ENCODE measurements at places on chromosomes 3 and 15. TPM values are rescaled to one million over a fixed set of nuclear protein-coding genes. Genes with fewer than 3 reads are reported as not detected.
A peak's percentile ranks its signal among the peaks of the same experiment; 100 is the strongest.

The GOLGA6L7 gene
- total RNA-seq: not detected

DNA sequence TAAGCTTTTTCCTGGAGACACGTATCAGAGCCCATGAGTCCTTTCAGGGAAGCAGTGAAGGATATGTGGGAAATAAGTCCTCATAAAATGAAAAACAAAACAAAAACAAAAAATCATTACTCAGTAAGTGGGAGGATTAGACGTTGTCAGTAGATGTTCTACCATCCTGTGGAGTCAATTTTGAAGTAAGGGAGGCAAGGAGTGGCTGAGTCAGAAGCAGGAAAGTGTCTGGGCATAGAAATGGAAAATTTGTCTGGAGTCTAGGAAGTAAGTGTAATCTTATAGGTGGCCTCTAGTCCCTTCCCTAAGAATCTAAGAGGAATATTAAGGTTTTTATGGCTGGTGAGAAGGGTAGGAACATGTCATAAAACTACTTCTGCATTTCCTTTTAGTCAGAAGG is 339.8 kb upstream of the SEMA6D start:
- no peak for DNase-seq

GRCh38 chr15:84653910-84654688 is at the start of gene WDR73:
Gene WDR73 (minus strand): TSS chr15:84654283. CDS start chr15:84654274, 9 bp downstream.
- peak; percentile 99 for DNase-seq

GRCh38 chr3:120425572-120426250 is 25.1 kb downstream of the FSTL1 start:
- no peak for DNase-seq

DNA sequence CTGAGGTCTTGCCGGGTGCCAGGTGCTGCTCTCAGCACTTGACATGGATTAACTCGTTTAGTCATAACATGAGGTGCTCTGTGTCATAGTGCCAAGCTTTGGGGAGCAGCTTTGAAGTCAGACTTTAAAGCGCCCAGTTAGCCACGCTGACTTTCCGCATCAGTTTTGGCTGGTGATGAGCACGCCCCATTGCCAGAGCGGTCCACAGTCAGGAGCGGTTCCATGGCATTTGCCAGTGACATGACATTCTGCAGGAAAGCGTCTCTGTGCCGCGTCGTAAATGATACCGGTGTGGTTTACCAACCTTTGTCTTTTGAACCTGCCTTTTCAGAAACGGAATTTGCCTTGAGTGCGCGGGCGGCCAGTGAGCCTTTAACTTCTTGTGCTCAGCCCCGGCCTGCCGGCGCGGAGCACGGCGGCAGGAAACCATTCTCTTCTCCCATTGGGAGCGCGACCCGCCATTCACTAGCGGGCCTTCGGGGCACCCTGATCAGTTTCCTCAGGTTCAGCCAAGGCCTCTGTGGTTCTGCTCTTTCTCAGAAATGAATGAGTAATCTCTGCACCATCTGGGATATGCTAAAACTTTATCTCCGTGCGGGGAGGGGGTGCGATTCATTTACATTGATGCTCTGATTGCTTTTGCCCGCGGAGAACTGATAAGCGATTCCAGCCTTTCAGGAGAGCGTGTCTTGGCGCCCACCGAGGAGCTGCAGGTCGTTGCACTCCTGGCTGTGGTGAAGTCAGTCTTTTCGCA is 1.7 kb upstream of the SLC2A2 start:
- DNase-seq: peak; percentile 59

- no peak for DNase-seq
These were observed 434.1 kb upstream of the SEMA6D start for GRCh38 chr15:47283246-47283645.

GRCh38 chr3:46712191-46713049 is 5.2 kb downstream of the PRSS50 start:
- no peak for DNase-seq

DNA sequence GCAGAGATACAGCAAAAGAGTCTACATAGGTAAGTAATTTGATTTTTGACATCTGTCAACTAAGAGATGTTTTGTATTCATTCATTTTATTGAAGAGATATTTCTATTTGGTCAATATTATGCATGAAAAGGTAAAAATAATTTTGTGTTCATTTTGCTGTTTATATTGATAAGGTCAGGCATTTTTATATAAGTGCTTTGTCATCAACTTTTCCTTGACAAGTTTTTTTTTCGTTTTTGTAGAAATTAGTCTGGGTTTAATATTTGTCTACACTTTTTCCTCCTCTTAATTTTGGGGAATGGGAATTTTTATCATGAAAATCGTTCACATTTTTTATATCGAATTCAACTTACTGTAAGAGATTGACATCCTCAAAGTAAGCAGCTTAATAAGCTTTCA is 67.7 kb downstream of the STT3B start:
- DNase-seq: no peak

The GREM1 gene
- 0.20 TPM for total RNA-seq

All from right cardiac atrium (tissue), 5 donors.